AG08395 (cell line): ENCODE measurements at places on chromosomes 5 and 9.
A peak's percentile ranks its signal among the peaks of the same experiment; 100 is the strongest.

- DNase-seq, result no peak
These were observed 34.5 kb downstream of the DAB2IP start for GRCh38 chr9:121685795-121686377.

DNA sequence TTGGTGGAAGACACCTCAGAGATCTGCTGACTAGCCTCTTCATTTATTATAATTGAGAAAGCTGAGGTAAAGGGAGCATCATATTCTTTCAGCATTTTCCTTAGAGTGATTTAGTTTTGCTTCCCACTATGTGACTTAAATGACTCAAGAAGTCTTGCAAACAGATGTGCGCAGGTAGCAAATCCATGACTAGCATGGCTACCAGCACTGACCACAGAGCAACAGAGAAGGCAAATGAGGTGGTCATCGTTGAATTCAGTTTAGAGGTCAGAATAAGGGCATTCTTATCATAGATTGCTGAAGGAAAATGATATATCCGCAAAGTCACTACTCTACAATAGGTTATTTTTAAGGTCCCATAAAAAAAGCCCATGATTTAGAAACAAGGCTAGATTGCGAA, 162.2 kb downstream of the PIK3R1 start:
- DNase-seq, result no peak

DNA sequence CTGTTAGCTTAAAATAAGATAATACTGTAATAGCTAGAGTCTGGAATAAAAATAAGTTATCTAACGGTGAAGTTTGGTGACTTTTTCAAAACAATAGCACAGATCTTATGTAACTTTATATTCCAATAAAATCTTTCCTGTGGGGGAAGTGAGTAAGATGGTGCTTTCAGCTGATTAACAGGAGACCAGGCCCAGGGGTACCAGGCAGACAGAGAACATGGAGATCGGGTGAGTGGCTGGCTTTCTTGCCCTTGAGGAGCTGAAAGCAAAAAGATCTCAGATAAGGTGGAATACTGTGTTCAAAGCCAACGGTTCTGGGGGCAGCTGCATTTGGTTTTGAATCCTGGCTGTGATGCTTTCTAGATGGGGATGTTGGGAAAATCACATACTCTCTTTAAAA, 61.3 kb downstream of the MAT2B start:
- no peak for DNase-seq

DNA sequence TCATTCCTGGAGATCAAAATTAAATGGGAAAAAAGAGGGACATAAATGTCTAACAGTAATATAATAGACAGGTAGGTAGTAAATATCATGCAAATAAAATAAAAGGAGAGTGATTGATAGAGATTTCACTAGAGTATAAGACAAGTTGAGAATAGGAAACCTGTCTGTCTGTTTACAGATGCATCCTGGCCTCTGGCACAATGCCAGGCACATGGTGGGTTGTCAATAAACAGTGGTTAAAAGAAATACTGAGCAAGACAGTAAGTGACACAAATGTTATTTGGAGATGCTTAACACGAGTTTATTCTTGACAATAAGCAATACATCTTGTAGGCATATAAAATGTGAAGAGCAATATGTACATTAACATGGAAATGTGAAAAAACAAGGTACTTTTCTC, 33.3 kb downstream of the RICTOR start:
- DNase-seq, result no peak

DNA sequence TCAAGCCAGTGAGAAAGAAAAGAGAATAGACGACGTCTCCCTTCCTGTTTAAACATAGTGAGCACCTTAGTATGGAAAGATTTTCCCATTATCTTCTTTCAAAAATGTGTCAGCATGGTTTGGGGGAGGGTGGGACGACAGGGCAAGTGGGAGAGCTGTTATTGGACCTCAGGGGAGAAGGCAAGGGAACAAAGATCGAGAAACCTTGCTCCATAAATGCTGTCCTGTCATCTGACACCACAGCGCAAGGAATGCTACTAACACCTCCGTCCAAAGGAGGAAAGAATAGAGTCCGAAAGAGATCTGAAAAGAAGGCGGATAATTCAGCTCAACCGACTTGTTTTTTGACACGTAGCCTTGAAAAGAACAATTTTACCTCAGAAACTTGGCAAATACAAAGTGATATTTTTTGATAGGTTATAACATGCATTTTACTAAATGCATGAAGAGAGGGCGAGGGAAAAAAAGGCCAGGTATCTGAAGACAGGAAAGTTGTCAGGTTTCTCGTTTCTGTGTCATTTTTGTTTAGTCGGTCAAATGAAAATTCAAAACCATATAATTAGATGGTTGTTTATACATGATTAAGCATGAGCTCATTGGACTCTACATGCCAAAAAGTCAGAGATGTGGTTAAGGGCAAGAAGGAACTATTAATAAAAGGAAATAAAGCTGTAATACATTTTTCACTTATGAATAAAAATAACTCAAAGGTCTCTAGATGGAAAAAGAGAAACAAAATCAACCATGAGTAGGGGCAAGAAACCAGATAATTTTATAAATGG, 155.7 kb downstream of the GLIS3 start:
- DNase-seq, result peak; percentile 19

DNA sequence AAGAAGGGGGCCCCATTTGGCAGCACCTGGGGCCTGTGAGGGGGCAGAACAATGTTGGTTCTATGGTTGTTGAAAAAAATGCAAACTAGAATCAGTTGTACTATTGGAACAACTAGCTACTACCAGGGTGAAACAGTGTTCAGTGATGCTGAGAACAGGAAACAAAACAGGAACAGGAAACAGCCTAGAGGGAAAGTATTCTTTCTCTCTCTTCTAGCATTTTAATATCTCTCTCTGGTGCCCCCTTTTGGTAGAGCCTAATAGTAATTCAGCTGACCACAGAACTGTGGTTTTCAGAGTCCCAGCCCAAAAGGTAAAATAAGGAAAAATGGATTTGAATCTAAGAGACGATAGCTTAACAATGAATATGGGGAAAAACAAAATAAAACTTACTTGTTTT, 138.0 kb upstream of the KCNN2 start:
- DNase-seq, result no peak

- DNase-seq, result no peak
These were observed 283.8 kb downstream of the FBXL7 start for GRCh38 chr5:15783734-15784133.

GRCh38 chr5:118603278-118603677, 385.1 kb downstream of the DTWD2 start:
- DNase-seq, result no peak

GRCh38 chr9:68953771-68954170, 60.1 kb downstream of the PRKACG start:
- DNase-seq, result no peak

DNA sequence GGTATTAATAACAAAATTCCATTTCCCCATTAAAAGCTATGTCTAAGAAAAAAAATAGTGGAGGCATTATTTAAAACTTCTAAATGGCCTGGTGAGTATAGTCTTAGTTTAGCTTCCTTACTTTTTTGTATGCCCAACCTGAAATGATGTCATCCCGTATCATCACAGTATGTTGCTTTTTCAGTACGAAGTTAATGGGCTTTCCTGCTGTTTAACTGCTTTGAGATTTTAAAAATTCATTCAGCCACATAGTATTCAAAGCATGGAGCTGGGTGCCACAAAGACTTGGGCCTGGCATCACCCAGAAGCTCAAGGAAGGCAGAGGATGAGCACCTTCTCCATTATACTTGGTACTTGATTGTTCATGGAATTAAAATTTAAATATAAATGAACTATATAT, 7.4 kb downstream of the F2RL2 start:
- no peak for DNase-seq

DNA sequence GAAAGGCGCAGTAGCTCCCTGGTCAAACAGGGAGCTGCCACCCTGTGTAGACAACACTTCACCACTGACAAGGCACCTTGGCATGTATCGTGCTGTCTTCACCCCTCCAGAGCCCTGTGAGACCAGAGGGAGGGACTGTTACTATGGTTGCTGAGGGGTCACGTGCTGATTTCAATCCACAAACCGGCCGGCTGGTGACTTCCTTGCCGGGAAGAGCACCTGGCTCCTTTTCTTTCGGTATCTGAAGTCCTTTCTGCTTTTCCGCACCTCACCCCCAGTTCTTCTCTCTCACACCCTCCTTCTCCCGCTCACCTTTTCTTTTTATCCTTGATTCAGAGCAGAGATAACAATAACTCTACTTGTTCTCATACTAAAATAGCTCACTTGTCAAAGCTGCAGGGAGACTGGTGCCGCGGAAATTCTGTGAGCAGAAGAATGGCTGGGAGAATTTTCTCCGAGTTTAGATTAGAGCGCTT, 327.2 kb downstream of the ZSWIM6 start:
- no peak for DNase-seq

DNA sequence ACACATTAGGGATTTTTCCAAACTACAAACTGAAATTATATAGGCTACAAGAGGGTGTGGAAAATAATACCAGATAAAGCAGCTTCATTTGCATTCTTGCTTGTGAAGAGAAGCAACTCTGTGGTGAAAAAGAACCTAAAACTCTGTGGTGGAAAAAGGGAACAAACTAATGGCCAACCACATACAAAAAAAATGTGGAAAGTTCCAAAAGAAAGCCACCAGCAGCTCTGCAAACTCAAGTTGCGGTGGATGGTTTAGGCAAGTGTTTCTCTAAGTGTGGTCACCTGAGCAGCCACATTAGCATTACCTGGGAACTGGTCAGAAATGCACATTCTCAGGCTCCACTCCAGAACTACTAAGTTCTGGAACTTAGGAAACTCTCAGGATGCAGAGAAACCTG, 586.4 kb downstream of the ACTL7B start:
- DNase-seq, result no peak

GRCh38 chr9:76655971-76656370, 108.3 kb upstream of the PCA3 start:
- DNase-seq, result no peak

DNA sequence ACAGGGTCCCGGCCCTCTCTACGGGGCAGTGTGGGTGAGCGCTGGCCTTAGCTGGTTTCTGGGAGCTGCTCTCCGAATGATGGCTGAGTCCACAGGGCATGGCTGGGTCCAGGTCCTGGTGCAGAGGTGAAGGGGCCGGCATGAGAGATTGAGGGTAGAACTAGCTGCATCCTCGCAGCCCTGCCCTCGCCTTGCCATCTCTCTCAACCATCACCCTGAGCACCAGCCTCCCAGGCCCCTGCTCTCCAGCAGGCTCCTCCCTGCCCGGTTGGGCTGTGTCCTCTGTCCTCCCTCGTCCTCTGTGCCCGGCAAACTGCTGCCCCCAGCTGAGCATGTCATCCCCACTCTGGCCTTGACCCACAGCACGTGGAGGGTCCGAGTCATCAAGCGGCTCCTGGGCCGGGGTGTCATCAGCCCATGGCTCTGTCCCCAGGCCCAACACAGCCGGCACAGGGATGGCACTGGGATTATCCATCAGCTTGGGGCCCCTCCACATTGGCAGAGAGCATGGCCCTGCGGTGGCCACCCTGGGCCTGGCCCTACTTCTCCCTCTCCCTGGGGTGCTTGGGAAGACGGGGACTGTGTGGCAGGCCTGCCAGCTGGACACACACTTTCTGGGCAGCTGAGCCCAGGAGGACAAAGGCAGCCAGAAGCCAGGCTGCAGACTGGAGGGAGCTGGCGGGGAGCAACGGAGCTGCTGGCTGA, 8.4 kb downstream of the FLT4 start:
- DNase-seq, result no peak

- DNase-seq, result no peak
These were observed 433.4 kb downstream of the DTWD2 start for GRCh38 chr5:118554981-118555380.

DNA sequence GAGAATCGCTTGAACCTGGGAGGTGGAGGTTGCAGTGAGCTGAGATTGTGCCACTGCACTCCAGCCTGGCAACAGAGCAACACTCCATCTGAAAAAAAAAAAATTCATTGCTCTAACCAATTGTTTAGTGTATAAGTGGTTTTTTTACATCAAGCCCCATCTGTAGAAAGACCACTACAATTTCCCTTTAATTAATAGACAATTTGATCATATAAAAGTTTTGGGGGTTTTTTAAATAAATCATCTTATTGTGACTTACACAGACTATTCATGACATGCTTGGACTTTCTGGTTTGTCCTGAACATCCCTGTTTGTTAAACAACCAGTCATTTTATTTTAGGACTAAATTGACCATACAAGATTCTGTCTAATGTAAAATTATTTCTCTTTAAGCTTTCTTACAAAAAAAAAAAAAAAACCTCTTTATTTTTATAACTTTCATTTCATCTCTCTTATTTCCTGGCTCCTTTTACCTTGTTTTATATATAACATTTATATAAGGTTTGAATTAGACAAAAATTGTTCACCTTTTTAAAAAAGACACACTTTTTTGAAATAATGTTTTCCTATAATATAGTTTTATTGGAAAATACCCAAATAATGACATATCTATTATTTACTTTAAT, 9.8 kb upstream of the FANCC start:
- no peak for DNase-seq

GRCh38 chr5:159330131-159330800, at the start of gene IL12B:
IL12B (minus strand) TSS chr5:159330487; CDS start chr5:159326782, 3,705 bp downstream.
- DNase-seq, result peak; percentile 63

- DNase-seq, result peak; percentile 74
These were observed 8.9 kb upstream of the FBXO38 start for GRCh38 chr5:148374690-148375360.

GRCh38 chr9:20692554-20692953, 8.5 kb downstream of the FOCAD start:
- DNase-seq, result no peak

GRCh38 chr9:17191082-17191481, 56.2 kb downstream of the CNTLN start:
- DNase-seq, result peak; percentile 7

GRCh38 chr5:53726121-53726520, 165.7 kb downstream of the NDUFS4 start:
- no peak for DNase-seq

GRCh38 chr5:35212122-35212982, 17.9 kb downstream of the PRLR start:
- DNase-seq, result no peak

- no peak for DNase-seq
These were observed 124.7 kb upstream of the NIPBL start for GRCh38 chr5:36751886-36752285.

DNA sequence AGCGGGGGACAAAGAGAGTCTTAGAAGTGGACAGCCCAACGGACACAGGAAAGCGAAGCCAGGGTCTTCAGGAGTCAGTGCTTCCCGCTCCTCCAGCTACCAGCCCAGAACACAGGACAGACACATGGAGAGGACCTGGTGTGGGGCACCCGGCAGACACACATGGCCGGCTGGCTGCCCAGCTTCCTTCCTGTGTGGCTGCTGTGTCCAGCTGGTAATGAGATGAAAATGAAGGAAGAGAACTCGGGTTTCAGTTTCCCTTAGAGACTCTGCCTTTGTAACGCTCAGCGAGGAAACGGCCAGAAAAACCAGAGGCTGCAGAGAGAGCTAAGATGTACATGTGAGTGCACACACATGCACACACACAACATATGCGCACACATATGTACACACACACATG, 87.5 kb downstream of the SECISBP2 start:
- no peak for DNase-seq

DNA sequence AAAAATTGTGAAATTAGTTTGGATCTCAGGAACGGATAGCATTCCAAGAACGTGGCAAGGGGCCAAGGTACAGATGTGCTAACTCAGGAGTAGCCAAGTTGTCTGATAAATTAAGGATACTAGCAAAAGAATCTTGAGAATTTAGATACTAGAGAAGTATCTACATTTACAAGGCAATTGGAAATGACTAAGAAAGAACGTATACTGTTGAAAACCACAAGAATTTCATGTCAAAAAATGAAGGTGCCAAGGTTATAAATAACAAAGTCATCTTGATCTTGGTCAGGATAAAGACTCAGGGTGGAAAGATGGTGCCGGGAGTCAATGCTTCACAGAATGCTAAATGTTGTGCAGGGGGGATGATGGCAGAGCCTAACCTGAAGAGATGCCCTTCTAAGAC, 19.2 kb downstream of the CAPSL start:
- DNase-seq, result peak; percentile 85

- no peak for DNase-seq
These were observed 368.7 kb downstream of the BNC2 start for GRCh38 chr9:16501726-16502125.
